ENCODE measurements at places on chromosomes 2 and 18.

DNA sequence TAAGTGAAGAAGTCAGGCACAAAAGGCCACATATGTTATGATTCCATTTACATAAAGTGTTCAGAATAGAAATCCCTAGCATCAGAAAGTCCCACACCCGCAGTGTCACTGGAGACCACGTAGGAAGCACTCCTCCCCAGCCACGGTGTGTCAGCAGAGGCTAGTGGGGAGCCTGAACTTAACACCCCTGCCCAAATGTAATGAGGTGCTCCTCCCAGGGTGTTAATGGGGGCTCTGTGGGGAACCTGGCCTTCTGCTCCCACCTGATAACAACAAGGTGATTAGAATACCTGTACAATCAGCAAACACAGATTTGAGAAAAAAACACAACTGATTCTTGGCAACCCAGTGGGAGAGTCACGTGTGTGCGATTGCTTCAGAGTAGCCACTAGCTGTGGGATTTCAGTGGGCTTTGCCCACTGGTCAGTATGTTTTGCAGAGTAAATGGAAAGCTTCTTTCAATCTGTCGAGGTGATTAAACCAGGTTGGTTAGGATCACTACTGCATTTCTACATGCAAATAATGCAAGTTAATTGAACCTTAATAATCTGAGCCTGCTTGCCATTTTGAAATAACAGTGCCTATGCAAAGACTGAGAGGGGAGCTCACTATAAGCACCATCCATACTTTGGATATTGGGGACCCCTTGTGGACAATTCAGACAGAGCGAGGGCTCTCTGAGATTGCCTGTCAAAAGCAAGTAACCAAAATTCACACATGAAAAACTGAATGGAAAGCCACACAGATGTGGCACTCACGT, 20.6 kb upstream of the ATRAID start:
- peak; percentile 62 for DNase-seq

- no peak for DNase-seq
These were observed 40.8 kb upstream of the SPAG16 start for GRCh38 chr2:213243189-213244044.

GRCh38 chr2:181958726-181959125, 26.9 kb upstream of the PPP1R1C start:
- no peak for DNase-seq

DNA sequence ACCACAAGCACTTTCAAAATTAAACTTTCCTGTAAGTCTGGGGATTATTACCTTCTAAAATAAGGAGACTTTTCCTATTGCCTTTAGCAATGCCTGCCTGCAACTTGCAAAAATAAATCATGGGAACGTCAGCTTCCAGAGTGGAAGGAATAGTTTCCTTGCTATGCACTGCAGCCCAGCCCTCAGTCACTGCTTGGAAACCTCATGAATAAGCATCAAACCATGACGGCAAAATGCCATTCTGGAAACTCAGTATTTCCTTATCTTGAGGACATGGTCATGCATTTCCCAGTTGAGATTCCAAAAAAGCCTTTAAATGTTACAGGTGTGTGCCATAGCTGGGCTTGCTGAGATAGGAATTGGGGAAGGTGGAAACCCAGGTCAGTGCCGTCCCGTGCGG, 84.2 kb upstream of the OTOS start:
- peak; percentile 39 for DNase-seq

DNA sequence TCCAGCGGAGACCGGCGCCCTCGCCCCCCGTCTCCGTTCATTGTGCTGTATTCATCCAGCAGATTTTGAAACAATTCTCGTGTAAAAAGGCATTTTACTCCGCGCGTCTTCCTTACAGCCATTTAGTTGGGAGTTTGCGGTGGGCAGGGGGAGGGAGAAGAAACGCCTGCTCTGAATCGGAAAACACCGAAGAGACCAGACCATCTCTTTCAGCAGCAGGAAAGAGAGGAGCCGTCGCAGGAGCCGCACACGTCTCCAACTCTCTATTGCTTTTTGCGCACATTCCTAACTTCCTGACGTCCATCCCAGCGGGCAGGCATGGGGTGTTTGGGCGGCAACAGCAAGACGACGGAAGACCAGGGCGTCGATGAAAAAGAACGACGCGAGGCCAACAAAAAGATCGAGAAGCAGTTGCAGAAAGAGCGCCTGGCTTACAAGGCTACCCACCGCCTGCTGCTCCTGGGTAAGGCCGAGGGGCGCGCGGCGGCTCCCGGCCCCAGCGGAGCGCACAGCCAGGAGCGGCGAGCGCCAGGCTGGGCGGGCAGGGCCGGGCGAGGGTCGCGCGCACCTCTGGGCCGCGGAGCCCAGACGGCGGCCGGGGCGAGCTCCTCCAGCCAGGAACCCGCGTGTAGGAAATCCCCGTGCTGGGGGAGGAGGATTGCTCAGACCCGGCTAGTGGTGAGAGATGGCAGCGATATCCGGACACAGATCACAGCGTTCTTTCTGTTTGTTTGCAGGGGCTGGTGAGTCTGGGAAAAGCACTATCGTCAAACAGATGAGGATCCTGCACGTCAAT, 63.2 kb downstream of the GNAL start:
- peak; percentile 27 for DNase-seq

- DNase-seq: no peak
These were observed 55.2 kb upstream of the LDLRAD4 start for GRCh38 chr18:13163167-13163927.

- no peak for DNase-seq
These were observed 86.4 kb upstream of the RBBP8 start for GRCh38 chr18:22846697-22847096.

- DNase-seq: peak; percentile 68
These were observed 30.6 kb upstream of the CYP1B1 start for GRCh38 chr2:38106405-38107094.

- DNase-seq: no peak
These were observed 143.9 kb downstream of the MYT1L start for GRCh38 chr2:2187196-2187595.

DNA sequence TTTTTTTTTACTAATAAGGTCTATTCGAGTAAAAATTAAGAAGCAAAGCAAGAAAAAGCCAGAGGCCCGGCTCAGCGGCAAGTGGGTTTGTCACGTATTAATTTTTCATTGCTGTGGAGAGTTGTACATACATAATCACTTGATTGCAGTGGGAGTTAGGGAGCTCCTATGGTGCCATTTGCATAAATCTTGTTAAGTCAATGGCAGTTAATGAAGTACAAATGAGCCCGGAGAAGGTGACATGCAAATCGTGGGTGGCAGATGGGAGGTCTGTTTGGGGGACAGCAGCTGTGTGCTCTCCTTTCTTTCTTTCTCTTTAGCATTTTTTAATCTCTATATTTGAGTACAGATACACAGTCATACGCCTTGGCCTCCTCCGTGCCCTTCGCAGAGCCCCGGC, 317.0 kb downstream of the AGAP1 start:
- DNase-seq: no peak

GRCh38 chr18:32759611-32760167, 13.1 kb downstream of the KLHL14 start:
- no peak for DNase-seq

DNA sequence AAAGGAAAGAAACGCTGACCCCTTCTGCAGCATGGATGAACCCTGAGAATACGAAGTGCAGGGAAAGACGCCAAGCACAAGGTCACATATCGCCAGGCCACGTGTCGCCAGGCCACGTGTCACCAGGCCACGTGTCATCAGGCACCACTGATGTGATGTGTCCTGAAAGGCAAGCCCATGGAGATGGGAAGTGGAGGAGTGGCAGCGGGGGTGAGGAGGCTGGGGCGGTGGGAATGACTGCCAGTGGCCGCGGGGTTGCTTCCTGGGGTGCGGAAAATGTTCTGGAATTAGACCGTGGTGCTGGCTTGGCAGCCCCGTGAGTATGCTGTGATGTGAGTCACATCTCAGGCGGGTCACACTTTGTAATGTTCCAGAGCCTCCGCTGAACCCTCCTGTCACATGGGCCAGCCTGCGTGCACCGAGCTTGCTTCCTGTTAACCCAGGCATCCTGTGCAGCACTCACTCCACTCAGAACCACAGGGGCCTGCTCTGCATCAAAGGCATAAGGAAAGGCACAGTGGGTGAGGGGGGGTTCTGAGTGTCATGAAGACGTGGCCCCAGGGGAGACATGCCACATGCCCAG, 39.0 kb downstream of the SLC66A2 start:
- DNase-seq: no peak

GRCh38 chr2:32363597-32363996, 6.8 kb downstream of the BIRC6 start:
- DNase-seq: no peak

- no peak for DNase-seq
These were observed 59.2 kb downstream of the PIEZO2 start for GRCh38 chr18:11089931-11090715.

- peak; percentile 40 for DNase-seq
These were observed 197.2 kb downstream of the MYO3B start for GRCh38 chr2:170375192-170375591.

DNA sequence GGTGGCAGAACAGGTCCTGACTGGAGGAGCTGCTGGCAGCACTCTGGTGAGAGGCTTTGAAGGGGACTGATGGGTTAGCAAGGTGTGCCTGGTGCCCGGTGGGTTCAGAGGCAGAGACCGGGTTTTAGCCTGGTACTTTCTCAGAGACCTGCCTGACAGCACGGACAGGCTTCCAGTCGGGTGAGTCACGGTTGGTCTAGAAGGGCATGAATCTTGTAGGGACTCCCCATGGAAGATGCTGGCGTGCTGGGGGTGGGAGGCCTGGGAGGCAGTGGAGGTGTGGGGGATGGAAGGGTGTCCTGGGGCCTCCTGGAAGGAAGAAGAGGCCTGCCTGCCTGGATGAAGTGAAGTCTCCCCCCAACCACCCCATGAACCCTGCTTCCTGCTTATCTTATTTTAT, 52.6 kb downstream of the ACKR3 start:
- peak; percentile 44 for DNase-seq

GRCh38 chr2:178005756-178006155, 66.8 kb downstream of the PDE11A start:
- DNase-seq: peak; percentile 7

DNA sequence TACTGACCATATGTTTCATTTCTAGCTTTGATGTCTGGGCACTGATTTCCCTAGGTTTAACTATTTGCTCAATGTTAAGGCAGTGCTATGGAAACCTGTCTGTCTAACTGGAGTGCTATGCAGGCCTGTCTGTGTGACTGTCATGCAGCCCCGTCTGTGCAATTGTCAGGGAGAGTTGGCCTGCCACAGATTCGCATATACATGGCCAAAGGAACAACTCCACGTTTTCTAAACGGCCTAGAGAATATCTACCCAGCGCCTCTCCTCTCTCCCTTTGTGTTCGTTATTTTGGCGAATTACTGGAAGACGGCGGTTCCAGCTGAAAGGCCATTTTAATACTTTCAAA, 59.6 kb upstream of the PSME4 start:
- no peak for DNase-seq

GRCh38 chr2:222576171-222577081, 79.5 kb downstream of the FARSB start:
- no peak for DNase-seq

DNA sequence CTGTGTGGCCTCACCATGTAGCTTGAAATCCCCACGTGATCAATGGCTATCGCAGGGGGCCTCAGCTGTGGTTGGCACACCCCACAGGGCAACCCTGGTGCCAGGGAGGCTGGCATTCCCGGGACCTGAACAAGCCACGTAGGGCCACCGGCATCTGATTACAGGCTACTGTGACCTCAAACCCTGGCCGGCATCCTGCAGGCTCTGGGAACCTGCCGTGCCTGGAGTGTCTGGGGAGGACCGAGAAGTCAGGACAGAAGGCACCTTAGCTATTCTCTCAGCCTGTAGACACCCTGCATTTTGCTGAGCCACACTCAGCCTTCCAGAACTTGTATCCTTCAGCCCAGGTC, 213.0 kb downstream of the GLI2 start:
- DNase-seq: no peak

GRCh38 chr2:240428245-240428644, 7.2 kb upstream of the GPC1 start:
- DNase-seq: no peak

GRCh38 chr2:64225491-64225890, 81.3 kb upstream of the PELI1 start:
- peak; percentile 78 for DNase-seq

- peak; percentile 38 for DNase-seq
These were observed 32.4 kb upstream of the TMEM131 start for GRCh38 chr2:98028101-98028561.

DNA sequence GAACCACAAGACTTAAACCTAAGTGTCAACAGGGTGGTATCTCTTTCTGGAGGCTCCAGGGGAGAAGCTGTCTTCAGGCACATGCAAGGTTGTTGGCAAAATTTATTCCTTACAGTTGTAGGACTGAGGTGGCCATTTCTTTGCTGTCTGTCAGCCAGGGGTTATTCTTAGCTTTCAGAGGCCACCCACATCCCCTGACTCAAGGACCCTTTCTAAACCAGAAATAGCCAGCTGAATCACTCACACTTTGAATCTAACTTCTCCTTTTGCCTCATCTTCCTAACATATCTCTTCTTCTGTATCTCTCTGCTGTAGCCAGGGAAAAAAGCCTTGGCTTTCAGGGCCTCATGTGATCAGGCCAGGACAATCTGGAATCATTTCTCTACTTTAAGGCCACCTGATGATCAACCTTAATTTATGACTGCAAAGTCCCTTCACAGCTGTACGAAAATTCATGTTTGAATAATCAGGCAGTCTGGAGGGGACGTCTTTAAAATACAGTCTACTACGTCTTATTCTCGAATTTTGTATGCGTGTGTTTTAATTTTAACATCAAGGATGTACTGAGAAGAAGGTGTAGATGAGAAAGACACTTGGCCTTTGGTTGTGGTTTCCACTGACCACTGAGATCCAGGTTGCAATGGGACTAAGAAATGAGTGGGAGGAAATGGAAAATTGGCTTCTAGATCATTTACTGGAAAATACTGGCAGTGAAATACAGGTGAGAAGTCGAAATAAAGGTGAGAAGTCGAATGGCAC, 90.4 kb downstream of the DOCK10 start:
- no peak for DNase-seq

GRCh38 chr2:168118733-168119514, 128.5 kb downstream of the STK39 start:
- peak; percentile 74 for DNase-seq

DNA sequence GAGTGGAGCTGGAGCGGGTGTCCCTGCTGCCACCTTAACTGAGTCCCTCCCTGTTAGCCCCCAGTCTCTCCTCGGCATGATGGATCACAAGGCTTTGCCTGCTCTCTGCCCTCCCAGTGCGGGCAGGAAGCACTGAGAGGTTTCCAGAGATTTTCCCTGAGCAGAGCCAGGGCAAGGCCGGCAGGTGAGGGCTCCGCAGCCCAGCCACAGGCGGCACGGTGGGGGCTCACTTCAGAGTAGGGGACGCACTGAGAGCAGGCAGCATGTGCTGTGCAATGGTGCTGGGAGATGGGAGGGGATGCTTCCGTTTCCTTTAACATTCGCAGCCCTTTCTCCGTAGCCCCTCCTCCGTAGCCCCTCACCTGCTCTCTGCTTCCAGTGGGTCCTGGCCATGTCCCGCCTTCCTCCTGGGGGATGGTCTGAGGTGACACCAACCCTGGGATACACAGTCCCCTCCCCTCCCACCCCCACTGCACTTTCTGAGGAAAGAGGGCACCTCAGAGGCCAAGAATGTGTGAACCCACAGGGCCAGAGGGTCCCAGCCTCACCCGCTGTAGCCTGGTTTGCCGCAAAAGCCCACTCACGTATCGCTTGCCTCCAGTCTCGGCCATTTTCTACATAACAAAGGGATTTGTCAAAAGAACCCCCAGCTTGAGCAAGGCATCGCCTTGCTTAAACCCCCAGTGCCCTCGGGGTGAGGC, 10.7 kb downstream of the KCNF1 start:
- DNase-seq: no peak

Measured in epithelial cell of esophagus (primary cell).